Activated CD8-positive, alpha-beta memory T cell treated with anti-CD3 and anti-CD28 coated beads for 1 hour (primary cell): ENCODE measurements at places on chromosomes 11 and 22.

DNA sequence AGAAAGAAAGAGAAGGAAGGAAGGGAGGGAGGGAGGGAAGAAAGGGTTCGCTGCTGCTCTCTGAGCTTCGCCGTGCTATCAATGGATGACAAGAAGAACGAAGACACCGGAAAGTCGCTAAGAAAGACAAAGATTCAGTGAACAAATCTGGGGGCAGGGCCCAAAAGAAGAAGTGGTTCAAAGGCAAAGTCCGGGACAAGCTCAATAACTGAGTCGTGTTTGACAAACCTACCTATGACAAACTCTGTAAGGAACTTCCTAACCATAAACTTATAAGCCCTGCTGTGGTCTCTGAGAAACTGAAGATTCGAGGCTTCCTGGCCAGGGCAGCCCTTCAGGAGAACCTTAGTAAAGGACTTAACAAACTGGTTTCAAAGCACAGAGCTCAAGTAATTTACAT is 2.9 kb upstream of the TTLL1 start:
- DNase-seq = no peak

- DNase-seq = no peak
These were observed 5.3 kb downstream of the KCNE3 start for GRCh38 chr11:74462009-74462408.

DNA sequence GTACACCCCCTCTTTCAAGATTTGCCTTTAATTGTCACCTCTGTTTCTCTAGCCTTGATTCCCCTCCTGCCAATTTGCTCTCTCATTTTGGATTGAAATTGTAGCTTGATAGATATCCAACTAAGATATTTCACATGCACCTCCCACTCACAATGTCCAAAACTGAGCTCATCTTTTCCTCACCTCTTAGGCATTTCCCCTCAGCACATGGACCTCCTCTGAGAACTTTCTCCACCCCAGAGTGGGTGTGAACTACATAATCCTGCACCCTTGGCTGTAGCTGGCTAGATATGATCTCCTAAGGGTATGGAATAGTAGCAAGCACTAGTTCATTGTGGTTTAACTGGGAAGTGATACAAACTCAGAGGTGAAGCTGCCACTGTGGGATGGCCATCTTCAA is 91.5 kb upstream of the SESN3 start:
- DNase-seq = no peak

DNA sequence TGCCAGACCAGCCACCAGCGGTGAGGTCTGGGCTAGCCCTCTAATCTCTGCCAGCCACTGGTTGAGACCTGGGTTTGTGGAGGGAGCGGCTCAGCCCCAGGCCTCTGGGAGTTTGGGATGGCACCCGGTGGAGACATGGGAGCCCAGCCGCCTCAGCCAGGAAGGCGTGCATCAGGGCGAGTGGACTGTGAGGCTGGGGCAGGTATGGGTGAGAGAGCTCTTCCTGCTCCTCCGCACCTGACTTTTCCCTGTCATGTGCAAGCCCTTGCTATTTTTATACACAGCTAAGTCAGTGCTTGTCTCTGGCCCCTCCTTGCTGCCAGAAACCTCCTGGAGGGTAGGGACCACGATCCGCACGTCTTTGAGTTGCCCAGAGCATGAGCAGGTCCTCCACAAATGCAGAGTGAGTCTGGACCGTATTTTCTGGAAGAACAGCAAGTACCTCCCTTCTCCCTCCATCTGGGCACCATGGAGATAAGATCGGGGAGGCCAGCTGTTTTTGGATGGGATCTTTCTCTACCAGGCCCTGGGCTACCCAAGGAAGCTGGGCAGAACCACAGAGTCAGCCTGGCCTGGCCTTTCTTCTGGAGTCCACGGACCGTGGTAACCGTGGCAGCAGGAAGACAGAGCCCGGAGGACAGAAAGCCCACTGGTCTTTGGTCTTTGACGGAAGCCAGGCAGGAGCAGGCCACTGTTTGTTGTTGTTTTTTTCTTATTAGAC is 53.3 kb downstream of the IGLL1 start:
- no peak for DNase-seq

DNA sequence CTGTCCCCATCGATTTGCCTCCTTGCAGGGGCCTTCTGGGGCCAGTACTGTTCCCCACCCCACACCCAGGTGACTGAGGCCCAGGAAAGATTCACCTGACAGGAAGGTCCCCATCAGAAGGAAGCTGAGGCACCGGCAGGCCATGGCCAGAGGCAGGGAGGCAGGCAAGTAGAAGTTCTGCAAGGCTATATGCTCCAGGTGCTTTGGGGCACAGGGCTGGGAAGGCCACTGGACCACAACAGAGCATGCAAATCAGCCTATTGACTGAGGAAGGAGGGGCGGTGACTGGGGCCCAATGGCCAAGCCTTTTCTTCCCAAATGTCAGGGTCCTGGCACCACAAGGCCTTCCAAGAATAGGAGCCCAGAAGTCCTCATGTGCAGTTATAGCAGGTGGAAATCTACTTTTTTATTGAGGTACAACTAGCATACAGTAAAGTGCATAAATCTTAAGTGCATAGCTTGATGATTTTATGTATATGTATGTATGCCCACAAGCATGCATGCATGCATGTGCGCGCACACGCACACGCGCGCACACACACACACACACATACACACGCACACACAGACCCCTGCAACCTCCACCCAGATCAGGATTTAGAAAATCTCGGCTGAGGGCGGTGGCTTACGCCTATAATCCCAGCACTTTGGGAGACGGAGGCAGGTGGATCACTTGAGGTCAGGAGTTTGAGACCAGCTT is at the start of gene VPREB3:
Gene VPREB3, minus strand, starts transcription at position 206 of the 700 bp plus-strand sequence. Its CDS starts 62 bp downstream, at position 144.
- no peak for DNase-seq

DNA sequence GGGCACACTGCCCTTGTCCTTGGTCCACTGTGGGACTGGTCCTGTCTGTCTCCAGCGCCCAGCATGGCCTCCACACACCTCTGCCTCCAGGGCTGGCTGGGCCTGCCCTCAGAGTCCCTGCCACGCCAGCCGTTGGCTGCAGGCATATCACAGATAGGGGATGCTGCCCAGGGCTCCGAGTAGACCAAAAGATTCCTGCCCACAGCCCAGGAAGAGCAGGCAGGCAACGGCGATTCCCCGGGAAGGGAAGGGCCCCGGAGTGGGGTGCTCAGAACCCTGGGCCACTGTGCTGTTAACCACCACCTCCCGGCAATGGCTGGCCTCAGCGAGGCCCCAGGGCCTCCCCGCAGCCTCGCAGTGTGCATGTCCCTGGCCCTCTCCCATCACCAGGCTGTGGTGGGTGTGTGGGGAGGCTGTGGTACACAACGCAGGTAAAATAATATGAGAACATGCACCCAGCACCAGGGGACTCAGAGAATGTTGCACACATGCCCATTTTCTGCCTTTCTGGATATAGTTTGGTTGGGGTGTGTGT is 2.2 kb downstream of the IFITM5 start:
- no peak for DNase-seq
